ENCODE measurements at places on chromosomes 6 and 20.

DNA sequence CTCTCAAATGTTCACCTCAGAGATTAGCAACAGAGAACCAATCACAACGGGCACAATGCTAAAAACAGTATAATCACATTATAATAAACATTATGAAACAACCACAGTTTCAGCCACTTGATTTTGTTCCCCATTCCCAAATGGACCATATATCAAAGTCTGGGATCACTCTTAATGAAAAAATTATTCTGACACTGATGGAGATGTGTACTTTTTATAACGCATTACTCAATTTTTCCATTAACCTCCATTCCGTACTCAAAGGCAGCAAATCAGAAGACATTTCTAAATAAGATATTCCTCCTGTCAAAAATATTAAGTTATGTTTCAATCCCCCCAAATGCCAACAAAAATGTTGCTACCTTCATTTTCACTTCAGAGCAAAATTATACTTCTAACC is 2.8 kb downstream of the CPNE1 start:
- DNase-seq, result no peak

DNA sequence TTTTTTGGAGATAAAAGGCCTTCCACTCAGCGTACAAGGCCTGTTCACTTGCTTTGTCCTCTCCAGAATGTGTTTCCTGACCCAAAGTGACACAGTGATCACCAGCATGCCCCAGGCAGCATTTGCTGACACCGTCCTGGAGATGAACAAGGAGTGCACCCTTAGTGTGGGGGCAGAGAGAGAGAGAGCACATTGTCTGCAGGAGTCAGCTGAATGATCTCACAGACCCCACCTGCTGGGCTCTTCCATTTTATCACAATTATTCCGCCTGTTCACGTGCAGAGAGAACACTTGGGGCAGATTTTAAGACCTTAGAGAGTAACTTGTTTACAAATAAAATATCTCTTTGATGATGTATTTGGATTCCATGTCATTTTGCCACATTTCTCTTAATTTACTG is 22.4 kb upstream of the MAS1L start:
- no peak for DNase-seq

- DNase-seq, result no peak
Observed at GRCh38 chr6:53335224-53335994, 13.3 kb downstream of the ELOVL5 start.

GRCh38 chr20:14556206-14556605 is 218.8 kb upstream of the FLRT3 start:
- no peak for DNase-seq

- peak; percentile 15 for DNase-seq
Observed at GRCh38 chr6:36387440-36388303, at the start of gene ETV7. ETV7 (minus strand) TSS chr6:36387669; CDS start chr6:36387541, 128 bp downstream.

DNA sequence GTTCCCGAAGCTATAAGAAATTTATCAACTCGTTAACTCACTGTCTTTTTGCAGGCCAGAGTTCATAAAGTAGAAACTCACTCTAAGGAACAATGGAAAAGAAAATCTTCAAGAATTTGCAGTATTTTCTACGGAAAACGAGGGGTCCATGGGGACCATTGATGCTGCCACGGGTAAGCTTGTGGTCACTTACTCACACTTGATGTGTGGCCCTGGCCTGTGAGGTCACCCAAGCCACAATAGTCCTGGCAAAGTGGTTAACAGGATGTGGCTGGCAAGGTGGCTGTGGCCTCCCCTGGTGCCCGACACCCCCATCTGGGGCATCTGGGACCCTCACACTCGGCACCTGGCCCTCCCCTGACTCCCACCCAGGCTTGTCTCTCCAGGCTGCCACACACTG is 123.4 kb downstream of the C6orf118 start:
- DNase-seq, result no peak

Measured in right renal cortex interstitium (tissue), 3 donors.